HS-27A (cell line): ENCODE measurements at places on chromosomes 2 and 18.

GRCh38 chr2:201116115-201116958 lies at the start of gene CFLAR:
Gene CFLAR, plus strand, starts transcription at chr2:201116164. Its CDS starts 13,702 bp downstream, at chr2:201129866.
- DNase-seq, result no peak

- no peak for DNase-seq
These were observed 225.0 kb upstream of the HS6ST1 start for GRCh38 chr2:128543646-128544045.

GRCh38 chr18:63788447-63789096 lies 13.4 kb downstream of the SERPINB7 start:
- peak; percentile 87 for DNase-seq

DNA sequence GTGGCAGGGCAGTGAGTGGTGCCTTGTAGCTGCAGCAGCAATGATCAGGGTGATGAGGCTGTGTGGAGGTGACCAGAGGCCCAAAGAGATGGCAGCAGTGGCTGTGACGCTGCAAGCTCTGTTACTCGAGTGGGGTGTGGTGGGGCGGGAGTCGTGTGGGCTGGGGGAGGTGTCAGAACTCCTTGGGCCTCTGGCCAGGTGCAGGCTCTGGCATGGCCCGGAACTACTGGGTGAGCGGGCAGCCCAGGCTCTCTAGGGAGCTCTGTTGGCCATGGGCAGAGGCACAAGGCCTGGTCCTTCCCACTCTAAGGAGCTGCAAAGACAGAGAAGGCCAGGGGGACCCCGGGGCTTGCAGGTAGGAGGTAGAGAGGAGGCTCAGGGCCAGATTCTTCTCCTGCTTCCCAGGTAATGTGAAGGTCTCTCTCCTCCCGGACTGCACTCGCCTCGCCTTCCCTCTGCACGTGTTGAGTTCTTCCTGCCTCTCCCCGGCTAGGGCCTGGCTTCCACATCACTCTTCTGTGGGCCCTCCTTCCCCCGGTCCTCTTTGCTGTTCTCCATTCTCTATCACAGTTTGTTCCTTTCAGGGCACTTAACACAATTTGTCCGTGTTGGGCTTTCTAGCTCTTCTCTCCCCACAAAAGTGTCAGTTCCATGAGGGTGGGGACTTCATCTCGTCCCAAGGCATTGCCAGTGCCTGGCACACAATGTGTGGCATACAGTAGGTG lies 114.8 kb downstream of the MCFD2 start:
- no peak for DNase-seq

- no peak for DNase-seq
These were observed 224.0 kb downstream of the AFF3 start for GRCh38 chr2:99918389-99918788.

DNA sequence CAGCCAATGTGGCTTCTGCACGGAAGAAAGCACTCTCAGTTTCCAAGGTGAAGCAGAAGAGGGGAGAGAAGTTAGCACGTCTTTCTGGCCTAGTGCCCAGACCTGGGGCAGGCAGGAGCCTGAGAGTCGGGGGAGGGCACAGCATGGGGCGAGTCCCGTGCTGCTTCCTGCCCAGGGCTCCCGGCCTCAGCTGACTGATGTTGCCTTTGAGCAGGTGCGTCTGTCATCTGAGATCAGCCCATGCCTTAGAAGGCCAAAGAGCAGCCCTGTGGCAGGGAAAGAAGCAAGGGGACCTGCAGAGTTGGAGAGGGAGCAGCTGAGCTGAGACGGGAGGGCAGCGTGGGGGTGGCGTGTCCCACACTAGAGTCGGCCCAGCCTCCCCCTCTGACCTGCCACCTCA lies 3.3 kb downstream of the KCNIP3 start:
- no peak for DNase-seq

- no peak for DNase-seq
These were observed 6.6 kb upstream of the SEMA4C start for GRCh38 chr2:96876269-96877041.

DNA sequence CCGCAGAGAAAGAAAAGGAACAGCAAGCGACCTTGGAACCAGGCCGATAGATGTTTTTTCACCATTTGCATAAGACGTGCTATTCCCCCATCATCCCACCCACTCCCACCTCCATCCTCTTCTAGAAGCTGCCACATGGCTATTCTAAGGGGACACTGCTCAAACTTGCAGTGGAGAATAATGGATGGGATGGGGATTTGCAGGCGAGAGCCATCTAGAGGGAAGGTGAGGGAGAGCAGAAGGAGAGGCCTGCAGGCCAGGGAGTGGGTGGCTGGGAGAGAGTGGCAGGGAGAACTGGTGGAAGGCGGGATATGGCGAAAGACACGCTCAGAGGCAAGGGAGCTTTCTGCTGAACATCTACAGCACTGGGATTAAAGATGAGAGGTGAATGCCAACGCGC lies 84.9 kb downstream of the MAPK4 start:
- DNase-seq, result no peak

GRCh38 chr2:174445248-174445647 lies 41.6 kb downstream of the GPR155 start:
- no peak for DNase-seq

- no peak for DNase-seq
These were observed 121.1 kb downstream of the ACOXL start for GRCh38 chr2:110853516-110853915.

- no peak for DNase-seq
These were observed 7.9 kb upstream of the CFAP36 start for GRCh38 chr2:55511508-55512124.

GRCh38 chr2:10499911-10500521 lies 51.9 kb upstream of the ODC1 start:
- DNase-seq, result no peak

- DNase-seq, result no peak
These were observed 92.4 kb downstream of the PLB1 start for GRCh38 chr2:28588292-28588670.
